Epithelial cell of alveolus of lung (primary cell): ENCODE measurements at places on chromosomes 12 and 14. TPM values are rescaled to one million over a fixed set of nuclear protein-coding genes. Genes with fewer than 3 reads are reported as not detected.

GARIN6 gene
- not detected in 2 replicates for total RNA-seq

KRT5 gene
- 2.0 and 4.1 TPM in 2 replicates for total RNA-seq

SLC8A3 gene
- 0.52 and 1.4 TPM in 2 replicates for total RNA-seq

P3H3 gene
- 72.0 and 77.4 TPM in 2 replicates for total RNA-seq

IFNG gene
- total RNA-seq: not detected in 2 replicates

TSPAN8 gene
- 0.13 TPM in 1 of 2 replicates, not detected in the other for total RNA-seq

ADIPOR2 gene
- total RNA-seq: 24.8 and 41.1 TPM in 2 replicates

TMPRSS12 gene
- total RNA-seq: not detected in 2 replicates

AKAP6 gene
- 0.39 and 19.8 TPM in 2 replicates for total RNA-seq

CAPZA3 gene
- total RNA-seq: not detected in 2 replicates
